Upper lobe of right lung (tissue), 1 donor: ENCODE measurements at places on chromosomes 12 and 14.

GRCh38 chr12:48336564-48336963 lies 14.2 kb downstream of the ZNF641 start:
- DNase-seq: no peak

GRCh38 chr12:47071241-47071852 lies 8.1 kb upstream of the PCED1B start:
- no peak for DNase-seq

DNA sequence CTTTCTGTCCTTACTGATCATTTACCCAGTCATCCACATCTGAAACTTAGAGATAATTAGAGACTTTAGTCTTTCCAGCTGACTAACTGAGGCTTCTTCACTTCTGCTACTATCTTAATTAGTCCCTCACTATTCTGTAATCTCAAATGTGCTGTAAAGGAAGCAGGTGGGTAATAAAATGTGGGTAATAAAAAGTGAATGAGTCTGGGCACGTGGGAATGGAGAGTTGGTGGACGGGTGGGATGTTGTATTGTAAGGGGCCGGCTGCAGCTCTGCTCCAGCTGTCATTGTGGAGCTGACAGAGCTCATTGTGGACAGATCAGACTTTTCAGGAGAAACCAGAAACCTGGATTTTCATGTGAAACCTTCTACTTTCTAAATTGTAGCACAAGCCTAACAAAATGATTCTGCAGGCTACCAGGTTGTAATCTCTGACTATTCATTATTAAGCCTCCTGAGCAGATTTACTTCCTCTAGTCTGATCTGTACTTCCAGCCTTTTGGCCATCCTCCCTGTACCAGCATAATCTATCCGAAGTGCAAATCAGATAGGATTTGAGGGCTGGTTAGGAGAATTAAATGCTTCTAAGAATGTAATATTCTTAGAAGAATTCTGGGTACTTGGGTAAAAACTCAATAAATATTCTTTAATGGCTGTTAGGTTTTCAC lies 42.0 kb upstream of the BMAL2 start:
- DNase-seq: no peak

- no peak for DNase-seq
Measured at GRCh38 chr12:13074396-13075117, 28.9 kb downstream of the GSG1 start.

DNA sequence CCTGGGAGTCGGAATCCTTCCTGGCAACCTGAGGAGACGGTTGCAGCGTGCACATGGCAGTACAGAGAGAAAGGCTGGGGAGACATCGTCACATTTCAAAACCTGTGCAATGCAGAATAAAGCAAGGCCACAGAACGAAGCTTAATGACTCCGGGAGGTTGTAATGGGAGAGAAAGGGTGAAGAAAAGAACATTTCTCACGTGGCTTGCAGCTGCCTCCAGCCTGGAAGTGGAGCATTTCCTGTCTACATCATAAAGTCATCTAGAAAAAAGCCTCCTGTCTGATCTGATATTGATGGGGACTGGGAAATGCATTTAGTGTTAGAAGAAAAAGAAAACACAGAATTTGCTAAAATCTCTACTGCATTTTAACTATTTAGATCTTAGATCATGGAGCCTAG lies 209.3 kb downstream of the TMEM132C start:
- no peak for DNase-seq

- no peak for DNase-seq
Measured at GRCh38 chr12:63876980-63877379, 32.5 kb downstream of the SRGAP1 start.

DNA sequence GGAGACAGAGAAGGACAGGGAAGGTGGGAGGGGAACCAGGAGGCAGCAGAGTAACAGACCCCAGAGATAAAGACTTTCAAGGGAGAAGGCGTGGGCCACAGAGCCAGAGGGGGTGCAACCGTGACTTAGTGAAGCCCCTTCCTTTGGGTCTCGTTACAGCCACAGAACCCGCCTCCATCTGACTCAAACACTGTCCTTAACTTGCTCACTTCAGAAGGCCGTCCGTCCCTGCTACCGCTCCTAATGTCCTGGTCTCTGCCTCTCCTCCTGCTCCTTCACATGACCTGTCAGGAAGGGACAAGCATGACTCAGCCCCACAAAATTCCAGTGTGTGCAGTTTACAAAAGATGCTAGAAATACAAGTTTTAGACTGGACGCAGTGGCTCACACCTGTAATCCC lies 18.0 kb downstream of the RIMBP2 start:
- peak; percentile 33 for DNase-seq

DNA sequence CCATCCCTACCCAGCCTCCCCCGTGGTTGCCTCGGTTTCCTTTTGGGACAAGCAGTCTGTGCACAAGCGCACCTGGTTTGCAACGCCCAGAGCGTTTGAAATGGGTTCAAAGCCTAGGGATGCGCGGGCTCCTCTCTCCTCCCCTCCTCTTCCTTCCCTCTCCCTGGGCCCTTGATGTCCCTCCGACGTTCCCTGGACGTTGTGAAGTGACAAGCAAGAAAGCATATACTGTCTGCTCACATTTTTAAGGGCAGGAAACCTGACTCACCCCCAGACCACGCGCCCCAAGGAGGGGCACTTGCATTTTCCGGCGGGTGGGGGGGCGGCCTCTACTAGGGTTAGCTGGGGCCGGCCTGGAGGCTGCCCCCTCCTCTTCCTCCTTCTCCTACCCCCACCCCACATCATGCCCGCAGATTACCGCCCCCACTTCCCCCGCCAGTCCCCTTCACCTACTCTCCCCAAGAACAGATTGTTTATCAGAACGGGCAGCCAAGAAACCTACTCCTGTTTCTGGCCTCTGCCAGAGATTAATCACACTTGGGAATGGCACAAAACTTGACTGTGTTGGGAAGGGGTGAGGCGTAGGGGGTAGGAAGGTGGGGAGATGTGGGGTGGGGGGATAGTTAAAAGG lies 9.5 kb upstream of the IRF2BPL start:
- DNase-seq: peak; percentile 82

DNA sequence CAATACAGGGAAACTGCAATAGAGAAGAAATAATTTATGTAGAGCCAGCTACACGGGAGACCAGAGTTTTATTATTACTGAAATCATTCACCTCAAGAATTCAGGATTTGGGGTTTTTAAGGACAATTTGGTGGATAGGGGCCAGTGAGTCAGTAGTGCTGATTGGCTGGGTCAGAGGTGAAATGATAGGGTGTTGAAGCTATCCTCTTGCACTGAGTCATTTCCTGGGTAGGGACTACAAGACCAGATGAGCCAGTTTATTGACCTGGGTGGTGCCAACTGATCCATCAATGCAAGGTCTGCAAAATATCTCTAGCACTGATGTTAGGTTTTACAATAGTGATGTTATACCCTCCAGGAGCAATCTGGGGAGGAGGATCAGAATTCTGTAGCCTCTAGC lies 486.3 kb downstream of the LRIG3 start:
- no peak for DNase-seq

DNA sequence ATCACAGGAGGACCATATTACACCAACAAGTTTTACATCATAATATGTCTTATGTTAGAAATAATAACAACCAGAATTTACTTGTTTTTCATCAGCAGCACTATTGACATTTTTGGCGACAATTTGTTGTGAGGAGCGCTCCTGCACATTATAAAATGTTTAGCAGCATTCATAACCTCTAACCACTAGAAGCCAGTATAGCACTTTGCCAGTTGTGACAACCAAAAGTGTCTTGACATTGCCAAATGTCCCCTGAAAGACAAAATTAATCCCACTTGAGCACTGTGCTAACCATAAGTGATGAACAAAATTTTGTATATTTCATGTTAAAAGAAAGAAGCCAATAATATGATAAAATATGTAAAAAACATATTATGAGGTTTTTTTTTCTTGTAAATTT lies 356.9 kb upstream of the LMO3 start:
- DNase-seq: no peak

DNA sequence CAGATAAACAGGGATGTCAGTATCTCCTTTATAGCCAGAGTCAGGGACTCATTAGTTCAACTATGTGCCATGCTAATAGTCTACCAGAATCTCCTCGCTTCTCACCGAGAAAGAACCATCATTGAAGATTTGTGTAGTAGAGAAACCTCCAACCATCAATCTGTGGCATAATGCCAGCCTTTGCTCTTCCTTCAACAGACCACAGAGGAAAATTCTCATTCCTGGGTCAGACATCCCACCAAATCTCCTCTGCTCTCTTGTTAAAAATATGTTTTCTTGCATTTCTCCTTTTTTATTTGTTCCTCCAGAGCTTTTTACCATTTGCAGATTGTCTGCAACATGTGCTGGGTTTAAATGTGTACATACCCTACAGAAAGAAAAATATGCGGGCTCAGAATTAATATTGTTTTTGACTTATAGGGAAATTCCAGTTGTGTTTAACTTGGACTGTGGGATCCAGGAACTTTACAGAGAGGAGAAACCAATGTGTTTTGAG lies 64.9 kb downstream of the LLPH start:
- DNase-seq: no peak

DNA sequence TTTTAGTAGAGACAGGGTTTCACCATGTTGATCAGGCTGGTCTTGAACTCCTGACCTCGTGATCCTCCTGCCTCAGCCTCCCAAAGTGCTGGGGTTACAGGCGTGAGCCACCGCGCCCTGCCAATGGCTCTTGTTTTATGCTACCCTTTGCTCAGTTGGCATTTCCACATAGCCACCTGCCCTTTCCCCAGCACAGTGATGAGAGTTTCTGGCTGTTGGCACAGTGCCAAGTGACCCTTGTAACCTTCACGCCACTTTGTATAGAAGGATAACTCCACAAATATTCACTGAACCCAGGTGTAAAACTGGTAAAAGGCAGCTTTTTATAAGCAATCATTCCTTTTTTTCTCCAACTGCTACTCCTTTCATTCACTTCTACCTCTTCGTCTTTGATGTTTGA lies 18.5 kb upstream of the CCDC175 start:
- no peak for DNase-seq

DNA sequence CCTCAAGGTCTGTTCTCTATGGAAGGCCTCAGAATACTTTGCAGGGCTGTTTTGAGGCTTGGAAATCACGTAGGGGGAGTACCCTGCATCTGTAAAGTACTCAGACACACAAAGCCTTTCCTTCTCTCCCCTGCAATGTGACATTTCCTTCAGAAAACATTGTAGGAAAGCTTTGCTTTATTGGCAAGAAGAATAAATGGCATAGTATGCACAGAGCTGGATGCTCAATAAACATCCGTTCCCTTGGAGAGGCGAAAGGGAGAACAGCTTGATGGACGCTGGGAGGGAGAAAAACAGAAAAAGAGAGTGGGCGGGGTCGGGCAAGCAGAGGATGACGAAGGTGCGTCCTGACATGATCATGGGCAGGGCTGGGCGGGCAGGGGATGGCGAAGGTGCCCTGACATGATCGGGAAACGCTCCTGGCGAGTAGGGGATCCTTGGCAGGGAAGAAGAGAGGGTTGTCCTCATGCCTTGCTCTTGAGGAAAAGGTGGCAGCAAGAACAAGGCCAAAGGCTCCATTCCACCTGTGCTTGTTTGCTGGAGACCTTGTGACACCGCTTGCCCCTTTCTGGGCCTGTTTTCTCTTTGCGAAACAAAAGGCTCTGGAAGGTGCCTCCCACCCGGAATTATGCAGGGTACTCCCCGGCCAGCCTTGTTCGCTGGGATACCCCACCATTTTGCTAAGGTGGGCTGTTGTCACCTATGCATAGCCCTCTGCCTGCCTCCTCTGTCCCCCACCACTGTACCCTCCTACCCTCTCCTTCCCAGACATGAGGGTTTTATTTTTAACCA lies 21.1 kb downstream of the IRF2BPL start:
- DNase-seq: no peak

GRCh38 chr12:55549302-55549701 lies at the start of gene OR6C4:
TSS of gene OR6C4 (plus strand) at chr12:55549602. CDS start at chr12:55551227, 1,625 bp downstream.
- DNase-seq: no peak

GRCh38 chr12:95700316-95700785 lies 90.2 kb downstream of the NTN4 start:
- DNase-seq: no peak

DNA sequence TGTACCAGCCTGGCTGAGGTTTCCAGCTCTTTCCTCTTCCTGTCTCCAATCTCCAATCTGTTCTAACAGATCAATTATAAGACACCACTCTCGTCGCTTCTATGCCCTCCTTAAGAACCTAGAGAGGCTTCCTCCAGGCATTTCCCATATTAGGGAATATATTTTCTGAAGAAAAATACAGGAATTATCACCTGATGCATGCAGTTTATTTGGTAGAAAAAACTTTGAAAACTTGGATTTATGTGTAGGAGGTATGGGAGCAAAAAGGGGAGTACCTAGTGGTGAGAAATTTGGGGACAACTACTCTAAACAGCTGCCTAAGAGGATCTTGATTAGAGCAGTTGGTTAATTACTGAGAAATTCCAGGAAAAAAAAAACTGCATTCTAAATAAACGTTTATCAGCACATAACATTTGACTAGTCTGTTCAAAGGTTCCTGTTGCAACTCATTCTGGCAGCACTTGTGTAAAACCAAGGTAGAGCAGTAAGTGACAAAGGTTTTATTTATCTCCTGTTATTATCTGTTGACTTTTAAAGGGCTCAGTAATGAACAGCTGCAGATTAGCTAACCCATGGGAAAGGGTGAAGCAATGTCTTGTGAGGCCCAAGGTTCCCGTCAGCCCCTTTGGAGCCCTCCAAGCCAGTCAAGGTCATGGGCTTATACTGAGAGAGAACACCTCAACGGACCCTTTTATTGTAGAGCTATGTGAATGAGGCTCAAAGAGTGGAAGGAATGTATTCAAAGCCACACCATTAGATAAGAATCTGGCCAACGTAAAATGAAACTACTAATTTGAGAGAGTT lies 36.4 kb upstream of the NR1H4 start:
- no peak for DNase-seq

- no peak for DNase-seq
Measured at GRCh38 chr12:13252024-13252423, 55.5 kb downstream of the EMP1 start.

DNA sequence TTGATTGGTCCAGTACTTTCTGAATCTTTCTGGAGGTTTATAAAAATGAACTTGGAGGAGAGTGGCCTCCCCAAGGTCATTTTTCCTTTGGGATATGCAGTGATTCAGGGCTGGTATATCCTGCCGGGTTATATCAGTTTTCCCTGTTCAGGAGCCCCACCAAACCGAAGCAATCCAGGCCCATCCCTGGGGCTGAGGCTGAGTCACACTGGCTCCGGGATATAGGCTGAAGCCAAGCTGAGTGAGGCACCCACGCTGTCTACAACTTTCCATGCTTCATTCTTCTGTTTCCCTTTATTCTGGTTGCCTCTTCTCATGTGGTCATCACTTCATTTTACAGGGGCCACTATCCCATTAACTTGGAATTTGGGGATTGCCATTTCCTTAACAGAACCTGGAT lies 3.4 kb downstream of the SSPN start:
- DNase-seq: no peak
